ENCODE measurements at places on chromosomes 7 and 10. TPM values are rescaled to one million over a fixed set of nuclear protein-coding genes. Genes with fewer than 3 reads are reported as not detected.

The WNT8B gene
- not detected for total RNA-seq

- H3K36me3 ChIP-seq = no peaks in the 10 kb centered on the region
- DNase-seq = no peak
- H3K27ac ChIP-seq = no peak overlapping the region
Measured at GRCh38 chr10:23186697-23187096, 5.4 kb upstream of the PTF1A start.

- no peak for DNase-seq
- H3K27me3 ChIP-seq = no peaks in the 10 kb centered on the region
- peaks cover 36% of the 10 kb centered on the region for H3K4me1 ChIP-seq
- peak within 1 kb of the TSS; percentile 31 for H3K4me3 ChIP-seq
- no peaks in the 10 kb centered on the region for H3K36me3 ChIP-seq
Measured at GRCh38 chr7:44065431-44066110, at the start of gene PGAM2. Gene PGAM2, minus strand, starts transcription at chr7:44065567. Its CDS starts 38 bp downstream, at chr7:44065529.

GRCh38 chr7:129013048-129013724 lies 41.7 kb downstream of the TNPO3 start:
- H3K4me1 ChIP-seq = peaks cover 21% of the 10 kb centered on the region
- no peak overlapping the region for H3K27ac ChIP-seq

GRCh38 chr7:50397320-50397970 lies 52.7 kb downstream of the FIGNL1 start:
- no peak for DNase-seq
- no peak overlapping the region for H3K4me3 ChIP-seq
- H3K27me3 ChIP-seq = no peaks in the 10 kb centered on the region
- peaks cover 53% of the 10 kb centered on the region for H3K36me3 ChIP-seq
- H3K27ac ChIP-seq = peak overlapping the region; percentile 91
- peaks cover 78% of the 10 kb centered on the region for H3K4me1 ChIP-seq

All from naive thymus-derived CD8-positive, alpha-beta T cell (primary cell).